ENCODE measurements at places on chromosomes 2 and 18.

DNA sequence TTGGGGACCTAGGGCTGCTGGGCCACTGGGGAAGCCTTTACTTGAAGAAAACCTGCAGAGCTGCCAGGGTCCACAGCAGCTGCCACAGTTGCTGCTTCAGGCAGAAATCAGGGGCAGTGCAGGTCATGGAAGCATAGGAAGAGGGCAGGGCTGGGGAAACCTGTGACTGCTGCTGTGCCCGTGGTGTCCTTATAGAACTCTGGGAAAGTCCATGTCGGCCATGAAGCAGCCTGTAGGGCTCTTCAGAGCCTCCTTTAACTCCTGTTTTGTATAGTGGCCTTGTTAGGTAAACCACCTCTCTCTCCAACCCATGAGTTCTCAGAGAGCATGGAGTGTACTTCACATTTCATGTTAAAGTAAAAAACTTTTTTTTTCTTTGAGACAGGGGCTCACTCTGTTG is 62.1 kb downstream of the SMAD4 start:
- DNase-seq = no peak

- no peak for DNase-seq
Observed at GRCh38 chr2:190856985-190857384, 23.6 kb upstream of the GLS start.

DNA sequence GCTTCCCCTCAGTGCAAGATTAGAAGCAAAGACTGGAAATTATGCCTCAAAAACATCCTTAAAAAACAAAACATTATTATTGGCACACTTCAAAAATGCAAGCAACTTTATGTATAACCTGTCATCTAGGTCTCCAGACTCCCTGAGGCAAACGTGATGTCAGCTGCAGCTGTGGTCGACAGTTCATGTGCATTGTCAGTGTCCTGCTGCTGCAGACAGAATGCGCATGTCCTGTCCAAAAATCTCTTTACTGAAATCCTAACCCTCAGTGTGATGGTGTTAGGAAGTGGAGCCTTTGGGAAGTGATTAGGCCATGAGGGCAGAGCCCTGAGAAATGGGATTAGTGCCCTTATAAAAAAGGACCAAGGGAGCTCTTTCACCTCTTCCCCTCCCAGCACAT is 126.9 kb downstream of the CYRIA start:
- DNase-seq = no peak

GRCh38 chr2:109226622-109227021 is 97.6 kb downstream of the SH3RF3 start:
- DNase-seq = no peak

GRCh38 chr2:167689444-167689843 is 558.0 kb downstream of the STK39 start:
- no peak for DNase-seq

DNA sequence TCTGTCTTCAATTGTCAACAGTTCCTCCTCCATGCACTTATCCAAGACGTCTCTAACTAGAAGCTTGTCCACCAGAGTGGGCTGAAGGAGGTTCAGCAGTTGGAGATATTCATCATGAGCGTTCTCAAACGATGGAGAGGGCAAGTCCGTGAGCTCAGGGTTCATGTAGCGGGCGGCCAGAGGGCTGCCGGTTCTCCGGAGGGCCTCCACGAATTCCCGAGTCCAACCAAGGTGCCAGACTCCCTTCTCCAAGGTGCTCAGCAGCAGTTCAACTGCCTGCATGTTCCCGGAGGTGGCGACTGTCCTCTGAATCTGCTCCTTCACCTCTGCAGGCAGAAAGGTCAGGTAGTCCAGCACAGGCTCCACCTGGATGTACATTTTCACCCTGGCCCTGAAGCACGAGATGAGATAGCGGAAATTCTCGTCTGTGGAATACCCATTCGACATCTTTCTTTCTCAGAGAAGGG is 590 bp downstream of the IFIH1 start:
- DNase-seq = no peak

- DNase-seq = no peak
Observed at GRCh38 chr2:96823198-96823597, 7.1 kb downstream of the CNNM3 start.

- DNase-seq = no peak
Observed at GRCh38 chr2:47404356-47404755, 1.4 kb downstream of the MSH2 start.

- no peak for DNase-seq
Observed at GRCh38 chr2:143344780-143345179, 215.6 kb downstream of the ARHGAP15 start.

GRCh38 chr2:28345619-28346018 is 47.0 kb upstream of the FOSL2 start:
- DNase-seq = no peak

DNA sequence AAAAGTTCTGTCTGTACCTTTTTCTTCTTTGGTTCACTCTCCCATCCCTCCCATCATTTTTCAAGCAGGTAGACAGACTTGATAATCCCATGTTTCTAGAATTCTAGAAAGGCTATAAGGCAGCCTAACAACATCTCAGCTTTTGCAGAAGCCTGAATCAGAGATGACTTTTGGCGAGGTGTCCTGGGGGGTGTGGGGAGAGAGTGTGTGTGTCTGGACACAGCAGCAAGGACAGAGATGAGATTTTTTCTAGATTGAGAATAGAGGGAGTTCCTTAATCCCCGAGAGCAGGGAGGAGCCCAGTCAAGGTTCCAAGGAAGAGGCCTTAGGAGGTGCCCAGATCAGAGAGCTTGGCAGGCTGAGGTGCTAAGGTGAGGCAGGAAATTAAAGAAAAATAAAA is 22.0 kb upstream of the LAPTM4A start:
- DNase-seq = no peak

DNA sequence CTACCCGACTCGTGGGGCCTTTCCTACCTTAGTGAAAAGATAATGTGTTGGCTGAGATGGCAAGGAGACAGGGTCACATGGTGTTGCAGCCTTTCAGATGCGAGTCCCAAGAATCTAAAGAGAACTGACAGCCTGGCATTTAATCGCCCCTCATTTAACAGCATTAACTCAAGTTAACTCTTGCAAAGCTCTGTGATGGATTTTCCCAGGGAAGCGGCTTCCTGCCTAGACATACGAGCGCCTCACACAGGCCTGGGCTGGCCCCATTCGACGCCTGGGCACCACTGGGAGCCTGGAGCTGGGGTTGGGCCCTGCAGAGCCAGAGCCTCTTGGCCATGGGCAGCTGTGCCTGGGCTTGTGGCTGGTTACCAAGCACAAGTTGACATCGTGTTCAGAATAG is 140.8 kb downstream of the SEPTIN10 start:
- DNase-seq = no peak

Data from stimulated activated CD8-positive, alpha-beta memory T cell treated with anti-CD3 and anti-CD28 coated beads, Interleukin-15, amount 100 ng/mL, for 24 hours (primary cell).